ENCODE measurements at places on chromosomes 6 and 20. TPM values are rescaled to one million over a fixed set of nuclear protein-coding genes. Genes with fewer than 3 reads are reported as not detected.

DNA sequence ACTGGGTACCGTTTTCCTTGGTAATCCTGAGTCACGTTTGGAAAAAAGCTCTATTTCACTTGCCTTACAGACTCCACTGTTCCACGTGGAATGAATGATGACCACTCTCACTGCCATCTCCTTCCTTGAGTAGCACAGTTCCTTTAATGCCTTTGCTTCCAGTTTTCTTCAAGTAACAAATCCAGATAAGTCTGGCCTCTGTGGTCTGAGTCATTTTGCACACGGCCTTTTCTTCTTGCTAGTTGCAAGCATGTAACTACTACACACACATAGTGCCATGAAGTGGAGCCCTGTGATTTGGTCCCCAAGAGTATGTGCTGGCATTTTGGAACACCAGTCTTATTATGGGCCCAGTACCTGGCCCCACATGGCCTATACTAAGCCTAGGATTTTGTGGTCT lies 182.8 kb downstream of the SASH1 start:
- peaks cover 19% of the 10 kb centered on the region for H3K4me1 ChIP-seq
- no peak for DNase-seq
- peaks cover 3% of the 10 kb centered on the region for H3K36me3 ChIP-seq
- no peaks in the 10 kb centered on the region for H3K27me3 ChIP-seq

- no peaks in the 10 kb centered on the region for H3K27me3 ChIP-seq
- H3K4me1 ChIP-seq = no peaks in the 10 kb centered on the region
- H3K4me3 ChIP-seq = no peak overlapping the region
- no peak for DNase-seq
- H3K36me3 ChIP-seq = no peaks in the 10 kb centered on the region
- H3K27ac ChIP-seq = no peak overlapping the region
Measured at GRCh38 chr6:137307163-137307854, 88.1 kb upstream of the IFNGR1 start.

DNA sequence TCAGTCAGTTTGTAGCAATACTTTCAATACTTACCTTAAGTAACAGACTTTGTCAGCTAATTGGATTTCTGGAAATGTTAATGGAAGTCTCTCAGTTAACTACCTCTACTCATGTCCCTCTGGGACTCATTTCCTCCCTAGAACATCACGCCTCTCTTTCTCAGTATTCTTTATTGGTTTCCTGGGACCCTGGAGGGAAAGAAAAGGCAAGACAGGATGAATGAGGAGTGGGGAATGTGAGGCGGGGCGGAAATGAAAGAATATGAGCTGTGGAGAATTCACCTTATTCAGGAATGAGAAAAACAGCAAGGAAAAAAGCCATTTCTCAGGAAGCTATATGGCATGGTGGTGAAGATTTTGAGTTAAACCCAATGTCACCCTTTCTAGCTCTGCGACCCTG lies 62.7 kb downstream of the ANKS1A start:
- no peak overlapping the region for H3K4me3 ChIP-seq
- H3K36me3 ChIP-seq = no peaks in the 10 kb centered on the region
- DNase-seq = no peak
- H3K27ac ChIP-seq = no peak overlapping the region
- peaks cover 2% of the 10 kb centered on the region for H3K4me1 ChIP-seq

DNA sequence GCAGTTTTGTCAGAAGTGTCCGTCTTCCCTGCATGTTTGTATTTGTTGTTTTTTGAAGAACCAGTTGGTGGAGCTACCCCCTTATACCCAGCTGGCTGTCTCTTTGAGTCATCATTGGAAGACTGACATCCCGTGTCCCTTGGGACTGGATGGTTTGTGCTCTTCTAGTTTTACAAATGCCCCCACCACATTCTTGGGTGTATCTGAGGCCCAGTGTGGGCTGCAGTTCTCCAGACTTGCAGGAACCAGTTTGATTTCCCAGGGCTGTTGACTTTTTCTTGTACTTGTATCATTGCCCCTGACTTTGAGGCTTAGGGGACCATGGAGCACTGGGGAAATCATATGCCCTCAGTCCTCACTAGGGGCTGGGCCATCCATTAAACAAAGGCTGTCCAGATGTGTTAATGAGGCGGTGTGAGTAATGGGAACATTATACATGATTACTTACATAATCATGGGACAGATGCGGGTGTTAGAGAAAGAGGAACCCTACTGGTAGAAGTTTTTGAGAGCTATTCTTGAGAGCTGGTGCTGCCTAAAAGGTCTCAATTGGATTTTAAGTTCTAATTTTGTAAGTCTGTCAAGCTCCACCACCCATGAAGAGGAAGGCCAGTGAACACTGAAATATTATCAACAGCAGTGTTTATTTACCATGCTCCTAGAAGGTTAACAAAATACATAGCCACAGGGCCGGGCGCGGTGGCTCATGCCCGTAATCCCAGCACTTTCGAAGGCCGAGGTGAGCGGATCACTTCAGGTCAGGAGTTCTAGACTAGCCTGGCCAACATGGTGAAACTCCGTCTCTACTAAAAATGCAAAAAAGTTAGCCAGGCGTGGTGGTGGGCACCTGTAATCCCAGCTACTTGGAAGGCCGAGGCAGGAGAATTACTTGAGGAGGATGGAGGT lies 8.5 kb downstream of the JARID2 start:
- peaks cover 17% of the 10 kb centered on the region for H3K4me1 ChIP-seq
- no peaks in the 10 kb centered on the region for H3K27me3 ChIP-seq
- DNase-seq = no peak
- no peak overlapping the region for H3K4me3 ChIP-seq

GRCh38 chr6:97449444-97449966 lies 166.5 kb upstream of the MMS22L start:
- H3K4me3 ChIP-seq = no peak overlapping the region
- H3K27me3 ChIP-seq = no peaks in the 10 kb centered on the region
- DNase-seq = no peak
- no peaks in the 10 kb centered on the region for H3K36me3 ChIP-seq
- H3K27ac ChIP-seq = no peak overlapping the region

DNA sequence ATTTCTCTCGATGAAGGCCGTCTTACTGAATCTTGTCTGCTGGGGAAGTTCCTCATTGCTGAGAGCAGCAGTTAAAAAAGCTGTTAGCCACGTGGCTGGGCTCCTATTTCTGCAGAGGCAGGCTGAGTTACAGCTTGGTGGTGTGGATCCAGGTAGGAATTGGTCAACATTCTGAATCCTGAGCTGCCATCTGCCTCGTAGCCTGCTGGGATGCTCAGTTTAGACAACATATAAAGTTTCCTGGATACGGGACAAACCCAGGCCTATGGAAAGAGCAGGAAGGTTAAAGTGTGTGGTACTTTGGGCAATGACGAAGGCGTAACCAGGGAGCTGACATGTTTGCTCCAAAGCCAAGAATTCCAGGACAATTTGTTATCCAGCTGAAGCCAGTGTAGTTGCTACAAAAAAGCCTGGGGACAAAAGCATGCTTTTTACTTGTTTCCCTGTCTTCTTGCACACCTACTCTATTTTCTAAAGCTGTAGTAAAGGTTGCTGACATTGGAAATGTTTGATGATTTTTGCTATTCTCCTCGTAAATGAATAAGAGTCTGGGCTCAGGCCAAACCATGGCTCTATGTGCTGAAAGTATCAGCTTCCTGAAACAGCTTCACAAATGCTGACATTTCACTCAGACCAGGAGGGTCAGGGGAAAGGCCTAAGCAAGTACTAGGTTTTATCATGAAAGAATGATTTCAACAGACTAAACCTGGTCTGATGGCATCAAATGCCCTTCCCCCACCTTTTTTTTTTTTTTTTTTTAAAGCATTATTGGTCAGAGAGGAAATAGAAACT lies 12.4 kb upstream of the MYLK2 start:
- no peak for DNase-seq
- no peak overlapping the region for H3K27ac ChIP-seq
- H3K36me3 ChIP-seq = peaks cover 1% of the 10 kb centered on the region
- no peaks in the 10 kb centered on the region for H3K27me3 ChIP-seq
- peaks cover 8% of the 10 kb centered on the region for H3K4me1 ChIP-seq

- no peak for DNase-seq
- H3K4me3 ChIP-seq = no peak overlapping the region
Measured at GRCh38 chr20:40100261-40100660, 588.8 kb downstream of the MAFB start.

AHI1 gene
- total RNA-seq = 57.7 TPM

SYCP2 gene
- 2.4 TPM for total RNA-seq

SERPINB1 gene
- 23.4 TPM for total RNA-seq
